Hypothalamus (tissue), 51 donors: ENCODE measurements at places on chromosomes 2 and 18.

DNA sequence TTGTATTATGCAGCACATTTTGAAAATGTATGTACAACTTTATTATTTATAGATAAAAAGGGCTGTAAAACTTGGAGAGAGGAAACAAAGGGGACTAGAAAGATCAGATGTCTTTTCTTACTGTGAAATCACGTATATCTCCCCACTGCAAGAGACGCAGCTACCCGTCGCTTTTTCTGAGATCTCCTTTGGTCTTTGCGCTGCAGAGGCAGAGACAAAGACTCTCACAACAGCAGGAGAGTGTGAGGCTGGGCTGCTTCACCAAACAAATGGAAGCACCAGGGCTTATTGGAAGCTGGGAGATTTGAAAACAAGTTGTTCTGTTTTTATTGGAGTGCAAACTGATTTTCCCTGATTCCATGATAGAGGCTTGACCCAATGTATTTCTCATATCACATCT lies 129.0 kb upstream of the PARD3B start:
- DNase-seq: no peak

GRCh38 chr18:44537526-44537925 lies 143.2 kb upstream of the SETBP1 start:
- no peak for DNase-seq

DNA sequence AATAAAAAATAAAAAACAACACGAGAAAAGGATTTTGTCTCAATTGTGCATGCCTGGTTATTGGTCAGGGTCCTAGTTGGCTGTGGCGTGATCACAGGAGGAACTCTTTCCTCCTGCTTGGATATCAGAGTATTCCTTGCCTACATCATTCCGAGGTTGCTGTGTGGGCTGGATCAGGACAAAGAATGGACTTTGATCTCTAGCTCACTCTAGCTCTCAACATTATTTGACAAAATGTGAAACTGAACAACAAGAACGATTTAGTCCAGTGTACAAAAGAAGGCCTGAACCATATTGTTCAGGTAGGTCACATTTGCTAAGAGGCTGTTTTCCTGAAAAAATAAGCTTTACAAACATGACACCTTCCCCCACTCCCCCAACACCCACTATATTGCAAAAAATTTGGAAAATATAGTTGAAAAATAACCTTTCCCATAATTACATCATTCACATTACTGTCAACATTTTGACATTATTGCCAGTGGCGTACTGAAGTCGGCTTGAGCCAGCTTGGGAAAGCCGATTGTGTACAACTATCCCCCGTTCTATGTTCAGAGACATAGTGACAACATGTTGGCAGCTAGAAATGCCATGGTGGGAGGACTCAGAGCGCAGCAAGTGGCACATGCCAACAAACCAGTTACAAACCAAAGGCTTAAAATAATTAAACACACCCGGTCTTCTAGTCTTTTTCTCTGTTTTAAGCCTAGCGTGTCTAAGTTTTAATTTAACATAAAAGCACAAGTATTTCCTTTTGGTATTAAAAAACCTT lies 179.0 kb downstream of the LPIN1 start:
- no peak for DNase-seq

DNA sequence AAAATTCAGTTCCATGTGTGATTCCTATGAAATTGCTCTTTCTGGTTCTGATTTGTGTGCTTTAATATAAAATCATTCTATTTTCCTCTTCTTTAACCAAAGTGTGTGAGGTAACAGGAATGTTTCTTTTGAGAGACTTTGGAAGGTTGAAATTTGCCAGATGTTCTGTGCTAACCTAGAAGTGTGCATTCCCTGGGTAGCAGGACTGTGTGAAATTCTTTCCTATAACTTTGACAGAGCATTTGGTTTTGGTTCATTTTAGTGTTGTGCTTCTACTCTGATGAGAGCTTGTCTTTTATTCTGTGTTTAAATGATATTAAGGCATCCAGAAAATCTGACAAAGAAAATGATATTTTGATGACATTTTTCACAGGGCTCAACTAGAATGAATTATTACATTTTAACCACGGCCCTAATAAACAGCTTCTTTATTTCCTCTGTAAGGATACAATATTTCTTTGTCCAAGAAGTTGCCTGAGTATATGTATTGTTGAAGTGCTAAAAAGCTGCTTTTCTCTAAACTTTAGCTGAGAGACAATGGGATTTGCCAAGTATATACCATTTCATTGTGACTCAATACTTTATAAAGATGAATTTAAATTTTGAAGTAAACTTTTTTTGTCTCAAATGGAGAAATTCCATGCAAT lies 34.7 kb upstream of the DLX1 start:
- no peak for DNase-seq

GRCh38 chr2:17461087-17461475 lies 57.2 kb downstream of the RAD51AP2 start:
- no peak for DNase-seq

DNA sequence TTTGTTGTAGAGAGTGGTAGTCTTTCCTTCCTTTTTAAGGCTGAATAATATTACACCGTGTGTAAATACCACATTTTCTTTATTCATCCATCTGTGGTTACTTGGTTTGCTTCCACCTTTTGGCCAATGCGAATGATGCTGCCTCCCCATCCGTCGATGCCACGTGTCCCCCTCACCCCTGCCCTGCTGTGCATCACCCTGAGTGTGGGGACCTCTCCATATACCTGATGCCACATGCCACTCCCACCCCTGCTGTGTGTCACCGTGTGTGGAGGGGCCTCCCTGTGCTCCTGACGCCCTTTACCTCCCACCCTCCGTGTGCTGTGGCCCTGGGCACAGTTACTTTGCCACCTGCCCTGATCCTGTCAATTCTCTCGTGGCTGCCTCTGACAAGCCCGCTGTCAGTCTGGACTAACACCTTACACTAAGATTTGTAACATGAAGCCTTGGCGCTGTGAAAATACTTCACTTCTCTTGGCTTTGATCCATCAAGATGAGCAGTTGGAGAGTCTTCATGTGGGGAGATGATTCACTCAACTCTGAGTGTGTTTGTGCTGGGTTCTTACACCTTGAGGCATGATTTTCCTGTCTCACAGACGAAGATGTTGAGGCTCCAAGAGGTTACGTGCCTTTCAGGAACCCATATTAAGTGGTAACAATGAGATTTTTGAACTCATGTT lies 234.0 kb downstream of the ZNF407 start:
- no peak for DNase-seq

DNA sequence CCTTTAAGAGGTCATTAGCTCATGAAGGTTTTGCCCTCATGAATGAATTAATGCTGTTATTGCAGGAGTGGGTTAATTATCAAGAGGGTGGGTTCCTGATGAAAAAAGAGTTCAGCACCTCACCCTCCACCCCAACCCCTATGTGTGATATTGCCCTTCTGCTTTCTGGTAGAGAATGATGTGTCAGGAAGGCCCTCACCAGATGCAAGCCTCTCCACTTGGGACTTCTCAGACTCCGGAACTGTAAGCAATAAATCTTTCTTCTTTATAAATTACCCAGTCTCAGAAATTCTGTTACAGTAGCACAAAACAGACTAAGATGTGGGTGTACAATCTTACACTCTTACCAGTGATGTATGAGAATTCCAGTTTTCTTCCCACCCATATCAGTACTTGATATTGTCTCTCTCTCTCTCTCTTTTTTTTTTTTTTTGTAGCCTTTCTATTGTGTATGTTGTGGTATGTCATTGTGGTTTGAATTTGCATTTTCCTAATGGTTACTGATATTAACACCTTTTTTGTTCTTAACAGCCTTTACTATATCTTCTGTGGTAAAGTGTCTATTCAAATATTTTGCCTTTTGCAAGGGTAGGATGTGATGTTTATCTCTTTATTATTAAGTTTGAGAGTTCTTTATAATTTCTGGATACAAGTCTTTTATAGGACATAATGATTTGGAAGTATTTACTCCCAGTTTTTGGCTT lies 10.4 kb upstream of the MAP2 start:
- DNase-seq: no peak

DNA sequence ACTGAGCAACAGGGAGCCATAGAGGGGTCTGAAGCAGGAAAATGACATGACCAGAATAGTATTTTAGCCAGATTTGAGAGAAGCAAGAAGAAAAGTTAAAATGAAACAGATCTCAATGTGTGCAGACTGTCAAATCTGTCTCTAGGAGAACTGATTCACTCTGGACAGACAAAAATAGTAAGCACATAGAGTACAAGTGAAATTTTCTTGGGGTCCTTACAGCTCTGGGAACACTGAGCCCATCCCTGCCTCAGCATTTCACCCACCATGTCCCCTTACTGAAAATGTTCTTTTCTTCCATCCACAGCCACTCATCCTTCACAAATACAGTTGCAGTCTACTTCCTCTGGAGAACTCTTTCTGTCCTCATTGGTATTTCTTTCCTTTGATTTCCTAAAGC lies 359.2 kb downstream of the MTX2 start:
- no peak for DNase-seq

- no peak for DNase-seq
Observed at GRCh38 chr2:149020432-149020851, 18.1 kb upstream of the LYPD6B start.
